Activated T-helper 1 cell treated with anti-CD3 and anti-CD28 coated beads, Interleukin-2, amount 50 U/mL, for 16 hours (primary cell): ENCODE measurements at places on chromosomes 2 and 18.

DNA sequence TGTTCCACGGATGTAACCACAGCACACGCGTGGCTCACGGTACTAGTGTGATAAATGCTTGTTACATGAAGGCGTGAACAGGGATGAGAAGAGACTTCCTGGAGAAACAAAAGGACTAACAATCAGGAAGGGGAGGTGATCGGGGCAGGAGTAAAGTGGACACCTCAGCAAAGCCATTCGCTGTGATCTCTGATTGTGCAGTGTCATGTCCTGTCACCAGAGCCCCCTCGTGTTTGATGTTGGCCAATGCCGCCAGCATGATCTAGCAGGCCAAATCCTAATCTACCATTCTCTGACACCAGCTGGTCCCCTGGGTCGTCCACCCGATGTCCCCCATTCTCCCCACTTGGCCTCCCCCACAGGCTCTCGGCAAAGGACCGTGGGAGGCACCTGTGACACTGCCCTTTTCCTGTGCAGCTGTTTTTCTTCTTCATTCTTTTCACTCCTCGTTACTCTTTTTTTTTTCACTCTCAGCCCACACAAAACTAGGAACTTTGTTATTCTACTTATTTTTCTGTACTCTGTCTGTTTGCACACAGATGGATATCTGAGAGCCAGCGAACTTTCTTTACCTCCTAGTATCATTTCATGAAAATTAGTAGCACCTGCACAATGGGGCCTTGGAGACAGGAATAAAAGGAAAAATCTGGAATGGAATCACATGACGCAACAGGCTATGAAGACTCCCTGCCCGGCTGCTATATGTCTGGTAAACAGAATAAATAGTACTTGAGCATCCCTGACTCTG lies 146.8 kb downstream of the TGIF1 start:
- peak; percentile 21 for DNase-seq

DNA sequence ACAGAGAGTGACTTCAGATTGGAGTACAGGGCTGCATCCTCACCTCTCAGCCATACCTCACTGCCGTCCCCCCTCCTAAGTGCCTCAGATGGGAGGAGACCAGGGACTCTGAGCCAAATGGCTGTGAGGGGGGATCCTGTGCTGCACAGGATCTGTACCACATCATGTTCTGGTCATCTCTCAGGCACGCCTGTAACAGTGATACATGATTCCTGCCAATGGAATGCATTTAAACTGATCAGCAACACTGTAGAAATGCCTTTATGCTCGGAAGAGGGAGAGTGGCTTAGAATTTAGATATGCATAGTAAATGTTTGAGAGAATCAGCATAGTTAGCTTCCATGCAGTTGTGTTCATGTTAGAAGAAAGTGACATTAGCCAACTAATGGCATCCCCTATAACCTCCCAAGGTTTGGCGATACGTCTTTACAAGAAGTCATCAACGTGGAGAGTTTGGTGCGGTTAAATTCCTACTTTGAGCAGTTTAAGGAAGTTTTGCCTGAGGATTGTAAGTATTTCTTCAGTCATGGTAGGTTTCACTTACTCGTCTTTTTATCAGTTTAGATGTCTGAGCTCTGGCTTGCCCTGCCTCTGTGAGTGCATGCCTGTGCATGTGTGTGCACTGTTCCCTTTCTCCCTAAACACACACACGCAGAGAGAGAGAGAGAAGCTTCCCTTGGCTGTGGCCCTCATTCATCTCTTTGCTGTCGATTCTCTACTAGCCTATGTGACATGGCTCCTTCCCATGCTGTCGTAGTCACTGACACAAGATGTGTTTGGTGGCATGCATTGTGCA lies 40.0 kb downstream of the COA5 start:
- no peak for DNase-seq

- no peak for DNase-seq
Observed at GRCh38 chr2:30234180-30234971, 3.0 kb downstream of the LBH start.

DNA sequence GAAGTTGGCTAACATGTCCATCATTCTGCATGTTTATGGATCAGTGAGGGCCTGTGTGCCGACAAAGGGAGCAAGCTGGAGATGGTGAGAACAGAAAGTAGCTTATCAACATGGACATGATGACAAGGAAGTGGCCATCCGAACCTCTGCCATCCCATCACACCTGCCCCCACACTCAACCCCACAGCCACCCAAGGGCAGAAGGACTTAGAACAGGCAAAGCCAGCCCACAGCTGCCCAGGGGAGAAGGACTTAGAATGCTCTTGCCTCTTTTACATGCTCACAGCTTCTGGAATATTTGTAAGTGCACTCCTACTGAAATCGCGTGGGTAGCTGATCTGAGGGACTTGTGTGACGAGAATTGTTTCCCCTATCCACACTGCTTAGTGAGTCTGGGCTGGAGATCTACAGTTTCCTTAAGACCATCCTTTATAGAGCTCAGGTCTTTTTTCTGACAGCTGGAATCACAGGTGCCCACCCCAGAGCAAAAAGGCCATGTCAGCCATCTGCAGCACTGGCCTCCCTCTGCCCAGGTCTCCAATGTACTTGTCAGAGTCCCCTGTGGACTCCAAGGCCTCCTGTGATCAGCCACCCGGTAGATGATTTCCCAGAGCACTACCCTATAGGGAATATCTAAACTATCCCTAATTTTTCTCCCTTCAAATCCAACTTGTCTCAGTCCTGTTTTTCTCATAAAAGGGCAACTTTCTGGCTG lies 154.1 kb downstream of the SMAD7 start:
- DNase-seq, result no peak

DNA sequence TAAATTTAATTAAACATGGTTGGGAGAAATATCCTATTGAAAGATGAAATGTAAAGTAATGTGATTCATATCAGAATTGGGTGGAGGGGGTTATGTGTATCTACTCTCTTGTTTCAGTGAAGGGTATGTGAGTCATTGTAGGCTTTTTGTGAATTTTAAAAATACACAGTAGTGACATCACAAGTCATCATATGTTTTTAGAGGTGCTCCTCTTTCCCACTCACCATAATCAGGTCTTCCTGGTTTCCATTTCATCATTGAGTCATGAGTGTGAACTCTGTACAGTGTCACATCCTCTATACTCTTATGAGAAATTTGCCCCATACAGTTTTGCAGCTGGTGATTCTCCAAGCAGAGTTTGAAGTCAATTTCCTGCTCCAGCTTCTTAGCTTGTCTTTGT lies 18.8 kb downstream of the FSIP2 start:
- DNase-seq, result no peak

- no peak for DNase-seq
Observed at GRCh38 chr18:8724452-8724851, 19.1 kb downstream of the MTCL1 start.

- DNase-seq, result no peak
Observed at GRCh38 chr2:239807568-239807967, 217.6 kb downstream of the NDUFA10 start.

- DNase-seq, result no peak
Observed at GRCh38 chr2:65292106-65292400, 64.4 kb downstream of the ACTR2 start.

GRCh38 chr2:38945911-38946310 lies 56.2 kb downstream of the ARHGEF33 start:
- no peak for DNase-seq

DNA sequence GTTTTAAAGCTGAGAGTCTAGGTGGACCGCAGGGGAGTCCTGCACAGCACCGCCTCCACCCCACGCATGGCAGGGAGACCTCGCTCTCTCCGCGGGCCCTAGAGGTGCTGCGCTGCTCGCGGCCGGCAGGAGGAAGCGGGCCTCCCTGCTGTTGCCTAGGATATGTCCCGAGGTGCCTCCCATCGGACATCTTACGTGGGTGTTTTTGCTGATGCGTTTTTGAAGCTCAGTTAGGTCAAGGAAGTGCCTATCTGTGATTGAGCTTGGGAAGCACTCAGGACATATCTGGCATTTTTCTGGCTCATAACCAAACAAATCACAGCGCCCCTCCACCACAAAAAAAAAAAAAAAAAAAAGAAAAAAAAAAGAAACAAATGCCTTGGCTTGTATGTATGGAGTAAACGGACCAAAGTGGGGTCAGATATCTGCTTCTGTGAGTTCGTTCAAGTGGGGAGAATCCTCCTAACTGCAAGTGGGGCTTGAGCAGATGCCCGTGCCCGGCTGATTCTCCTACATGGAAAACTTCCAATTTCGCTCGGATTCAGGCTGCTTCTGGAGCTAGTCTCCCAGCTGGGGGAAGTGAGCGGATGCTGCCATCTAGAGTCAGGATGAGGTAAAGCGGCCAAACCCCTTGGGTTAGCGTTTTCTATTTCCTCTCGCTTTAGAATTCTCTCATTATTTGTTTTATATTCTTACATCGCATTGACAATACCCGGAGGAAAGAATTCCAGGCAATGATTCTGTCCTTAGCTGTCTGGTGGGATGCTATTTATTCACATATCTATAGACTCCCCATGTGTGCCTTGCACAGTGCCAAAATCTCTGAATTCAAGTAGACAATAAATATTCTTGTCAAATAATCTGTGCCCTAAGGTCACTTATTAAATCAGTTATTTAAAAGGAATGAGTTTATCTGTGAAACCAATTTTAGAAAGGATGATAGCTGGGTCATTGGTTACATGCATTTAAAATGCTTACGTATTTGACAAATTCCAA lies 95.3 kb downstream of the CD8B2 start:
- DNase-seq, result peak; percentile 24

- no peak for DNase-seq
Observed at GRCh38 chr2:133415210-133415876, 152.9 kb downstream of the NCKAP5 start.
